ENCODE measurements at places on chromosomes 6 and 20.
A peak's percentile ranks its signal among the peaks of the same experiment; 100 is the strongest.

- no peak for DNase-seq
Observed at GRCh38 chr6:111683749-111684267, 78.1 kb upstream of the TRAF3IP2 start.

GRCh38 chr20:47577314-47577713 lies 75.6 kb downstream of the NCOA3 start:
- DNase-seq, result peak; percentile 22

- no peak for DNase-seq
Observed at GRCh38 chr6:77548662-77549366, 85.5 kb upstream of the HTR1B start.

- peak; percentile 68 for DNase-seq
Observed at GRCh38 chr20:32789896-32790750, 27.9 kb downstream of the DNMT3B start.

GRCh38 chr6:129748212-129748900 lies 38.4 kb upstream of the ARHGAP18 start:
- no peak for DNase-seq

GRCh38 chr6:3421791-3422434 lies 34.9 kb downstream of the SLC22A23 start:
- no peak for DNase-seq
